ENCODE measurements at places on chromosomes 4 and X. TPM values are rescaled to one million over a fixed set of nuclear protein-coding genes. Genes with fewer than 3 reads are reported as not detected.

The SHROOM4 gene
- total RNA-seq: 9.4 TPM

The MND1 gene
- total RNA-seq: 0.38 TPM

The ARHGEF9 gene
- total RNA-seq: 34.7 TPM

The PAGE1 gene
- not detected for total RNA-seq

The PITX2 gene
- not detected for total RNA-seq
